ENCODE measurements at places on chromosomes 12 and 14.

- no peak for DNase-seq
These were observed 148.1 kb upstream of the NRXN3 start for GRCh38 chr14:78022059-78022458.

- DNase-seq = no peak
These were observed 5.0 kb upstream of the E2F7 start for GRCh38 chr12:77070382-77070781.

DNA sequence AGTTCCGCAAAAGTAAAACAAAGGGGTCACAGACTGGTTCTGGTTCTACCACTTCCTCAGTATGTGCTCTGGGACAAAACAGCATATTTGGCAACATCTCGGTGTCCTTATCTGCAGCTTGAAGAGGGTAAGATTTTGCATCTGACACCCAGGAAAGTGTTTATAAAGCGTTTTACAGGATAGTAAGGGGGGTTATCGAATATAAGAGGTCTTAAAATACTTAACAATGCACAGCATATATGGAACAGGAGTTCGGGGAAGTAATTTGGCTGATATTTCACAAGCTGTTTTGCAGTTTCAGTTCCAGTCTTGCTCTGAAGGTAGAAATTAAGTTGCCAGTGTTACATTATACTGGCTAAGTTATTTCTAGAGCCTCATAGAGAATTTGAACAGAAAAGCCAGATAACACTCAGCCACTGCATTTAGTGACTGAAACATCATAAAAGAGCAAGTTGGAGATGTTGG is 904 bp upstream of the MAP4K5 start:
- DNase-seq = no peak

DNA sequence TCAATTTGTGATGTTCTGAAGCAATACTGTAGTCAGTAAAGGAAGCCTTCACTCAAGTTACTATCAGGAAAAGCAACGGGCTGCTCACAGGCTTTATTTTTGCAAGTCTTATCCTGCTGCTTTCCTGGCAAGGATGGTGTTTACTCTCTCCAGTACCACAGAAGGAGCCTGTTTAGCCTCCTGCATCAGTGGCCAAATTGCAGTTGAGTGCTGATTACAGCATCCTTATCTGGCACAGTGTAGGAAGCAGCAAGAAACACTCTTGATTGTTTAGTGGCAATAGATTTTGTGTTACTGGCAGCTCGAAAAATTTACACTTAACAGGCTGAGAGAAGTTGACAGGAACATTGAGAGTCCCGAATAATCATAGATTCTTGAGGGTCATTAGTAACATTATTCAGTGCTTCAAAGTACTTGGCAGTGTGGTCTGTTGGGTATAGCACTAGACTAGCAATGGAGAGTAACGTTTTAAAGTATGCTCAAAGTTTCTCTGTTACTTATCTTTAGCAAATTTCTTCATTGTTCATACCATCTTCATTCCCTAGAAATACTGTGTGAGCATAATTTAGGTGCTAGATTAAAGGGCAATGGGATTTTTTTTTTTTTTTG is 11.7 kb downstream of the TULP3 start:
- DNase-seq = no peak

DNA sequence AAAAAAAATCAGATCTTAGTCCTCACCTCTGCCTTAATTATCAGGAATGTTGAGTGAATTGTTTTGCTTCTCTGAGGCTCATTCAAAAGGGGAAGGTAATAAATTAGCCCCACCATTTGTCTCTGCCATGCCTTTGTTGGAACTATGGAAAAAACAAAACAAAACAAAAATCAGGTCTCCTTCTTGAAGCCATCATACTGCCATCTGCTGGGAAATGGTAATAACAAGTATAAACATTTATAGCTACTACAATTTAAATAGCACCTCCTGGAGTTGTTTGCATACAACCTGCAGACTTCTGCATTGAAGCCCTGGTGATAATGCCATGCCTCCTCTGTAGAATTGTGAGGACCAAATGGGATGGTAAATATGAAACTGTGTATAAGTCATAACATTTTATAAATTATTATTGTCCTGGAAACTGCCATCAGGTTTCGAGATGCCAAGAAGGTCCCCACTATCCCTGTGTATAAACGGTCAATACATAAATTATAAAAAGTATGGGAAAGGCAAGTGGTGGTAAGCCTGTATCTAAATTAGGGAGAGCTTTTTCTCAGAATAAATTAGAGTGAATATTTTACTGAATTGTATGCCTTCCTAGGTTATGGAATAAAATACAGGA is 87.2 kb upstream of the FGD4 start:
- DNase-seq = no peak

DNA sequence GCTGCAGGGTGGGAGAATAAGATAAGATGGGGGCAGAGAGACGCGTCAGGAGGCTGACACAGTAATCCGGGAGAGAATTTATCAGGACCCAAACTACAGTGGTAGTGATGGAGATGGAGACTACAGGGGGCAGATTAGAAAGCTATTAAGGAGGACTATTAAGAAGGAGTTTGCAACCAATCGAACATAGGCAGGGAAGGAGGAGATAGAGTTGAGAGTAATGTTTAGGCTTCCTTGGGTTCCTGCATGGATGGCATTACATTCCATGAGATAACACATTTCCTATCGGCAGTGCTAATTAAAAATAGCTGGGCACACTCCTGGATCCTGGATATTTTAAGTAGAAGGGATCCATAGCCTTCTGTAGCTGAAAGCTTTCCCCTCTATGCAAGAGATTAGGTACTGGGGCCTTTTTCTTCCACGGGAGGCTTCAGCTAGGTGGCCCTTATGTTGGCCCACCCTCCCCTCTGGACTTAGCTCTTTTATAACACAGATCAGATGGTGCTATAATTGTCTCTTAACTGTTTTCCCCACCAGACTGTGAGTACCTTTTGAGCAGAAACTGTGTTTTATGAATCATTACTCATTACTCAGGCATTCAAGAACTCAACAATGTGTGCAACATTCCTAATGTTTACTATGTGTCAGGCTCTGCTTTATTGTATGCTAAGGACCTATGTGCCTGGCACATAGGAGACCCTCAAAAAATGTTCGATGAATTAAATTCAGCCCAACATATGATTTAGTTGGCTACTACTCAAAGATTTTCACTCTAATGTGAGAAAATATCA is 113.0 kb downstream of the RMST start:
- no peak for DNase-seq

DNA sequence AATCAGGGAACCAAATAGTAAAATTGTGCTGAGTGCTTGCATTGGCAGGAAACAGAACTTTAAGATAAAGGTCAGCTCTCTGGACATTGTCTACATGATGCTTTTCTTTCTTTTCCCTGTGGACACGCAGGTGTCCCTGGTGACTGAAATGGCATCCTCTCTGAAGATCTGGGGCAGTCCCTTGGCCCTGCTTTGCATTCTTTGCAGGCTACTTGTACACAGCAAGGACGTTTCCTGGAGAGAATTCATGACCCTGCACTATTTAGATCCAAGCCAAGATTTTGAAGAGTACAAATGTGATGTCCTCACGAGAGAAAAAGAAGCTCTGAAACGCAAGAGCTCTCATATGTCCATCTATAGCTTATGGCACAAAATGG is 11.3 kb upstream of the EDDM3A start:
- DNase-seq = no peak

DNA sequence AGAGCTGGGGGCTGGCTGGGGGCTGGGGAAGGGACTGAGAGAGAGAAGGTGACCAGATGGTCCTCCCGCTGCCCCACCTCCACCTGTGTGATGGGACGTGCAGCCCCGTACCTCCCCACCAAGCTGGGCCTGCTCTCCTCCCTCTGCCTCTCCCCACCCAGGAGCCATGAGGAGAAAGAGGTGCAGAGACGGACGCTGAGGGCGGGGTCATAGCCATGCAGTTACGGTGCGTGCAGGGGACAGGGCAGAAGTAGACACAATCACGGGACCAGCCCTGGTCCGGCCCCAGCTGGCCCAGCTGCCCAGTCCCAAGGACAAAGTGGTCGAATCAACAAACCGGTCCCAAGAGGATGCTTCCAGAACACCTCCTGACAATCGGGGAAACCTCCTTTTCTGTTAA is 33.2 kb downstream of the RFLNA start:
- no peak for DNase-seq

DNA sequence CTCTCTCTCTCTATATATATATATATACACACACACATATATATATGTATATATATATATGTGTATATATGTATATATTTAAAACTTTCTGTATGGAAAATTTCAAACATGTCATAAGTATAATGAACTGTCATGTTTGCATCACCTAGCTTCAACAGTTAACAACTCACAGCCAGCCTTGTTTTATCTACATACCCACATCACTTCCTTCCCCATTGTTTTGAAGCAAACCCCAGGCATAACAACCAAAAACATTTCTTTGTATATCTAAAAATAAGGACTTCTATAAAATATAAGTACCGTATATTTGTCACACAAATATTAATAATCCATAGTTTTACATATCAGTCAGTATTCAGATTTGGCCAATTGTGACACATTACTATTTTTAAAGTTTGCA is 57.4 kb downstream of the PAPOLA start:
- no peak for DNase-seq

DNA sequence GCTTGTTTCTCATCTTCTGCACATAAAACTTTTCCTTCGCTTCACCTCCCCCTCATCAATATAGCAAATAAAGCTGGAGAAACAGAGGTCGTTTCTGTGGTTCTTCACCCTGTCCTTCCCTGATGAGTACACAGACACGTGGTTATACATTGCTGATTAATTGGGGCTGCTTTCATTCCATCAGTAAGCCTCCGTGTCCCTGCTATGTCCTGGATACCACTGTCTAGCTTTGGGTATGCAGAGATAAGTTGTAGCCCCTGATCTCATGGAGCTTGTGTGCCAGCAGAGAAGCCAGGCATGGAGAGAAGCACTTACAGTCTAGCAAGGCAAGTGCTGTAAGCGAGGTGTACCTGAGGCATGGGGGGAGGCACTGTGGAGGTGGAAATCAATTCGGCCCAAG is 108.4 kb downstream of the EXOC5 start:
- DNase-seq = no peak

- DNase-seq = peak; percentile 6
These were observed 48.2 kb downstream of the MBIP start for GRCh38 chr14:36271939-36272907.

GRCh38 chr14:89466484-89466883 is 49.5 kb upstream of the FOXN3 start:
- DNase-seq = no peak

DNA sequence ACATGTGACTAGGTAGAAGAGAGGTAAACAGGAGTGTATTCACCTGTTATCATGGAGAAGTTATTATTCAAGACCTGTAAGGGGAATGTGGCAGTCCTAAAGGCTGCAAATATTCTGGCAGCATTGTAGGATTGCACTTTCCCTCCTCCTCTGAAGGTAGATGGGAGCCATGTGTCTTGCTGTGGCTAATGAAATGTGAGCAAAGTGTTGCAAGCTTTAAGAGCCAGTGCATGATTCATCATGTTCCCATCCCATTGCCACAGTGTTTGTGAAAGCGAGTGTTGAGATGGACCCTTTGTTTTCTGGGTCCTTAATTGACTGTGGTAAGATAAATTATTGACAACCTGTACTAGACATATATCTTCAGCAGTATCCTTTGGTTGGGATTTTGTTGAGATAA is 128.7 kb downstream of the RGS6 start:
- DNase-seq = no peak

GRCh38 chr14:100807979-100808734 is 17.8 kb upstream of the MEG3 start:
- DNase-seq = no peak

GRCh38 chr12:41612892-41613557 is 424.9 kb downstream of the PDZRN4 start:
- DNase-seq = no peak

GRCh38 chr14:89564286-89564957 is 147.4 kb upstream of the FOXN3 start:
- no peak for DNase-seq

DNA sequence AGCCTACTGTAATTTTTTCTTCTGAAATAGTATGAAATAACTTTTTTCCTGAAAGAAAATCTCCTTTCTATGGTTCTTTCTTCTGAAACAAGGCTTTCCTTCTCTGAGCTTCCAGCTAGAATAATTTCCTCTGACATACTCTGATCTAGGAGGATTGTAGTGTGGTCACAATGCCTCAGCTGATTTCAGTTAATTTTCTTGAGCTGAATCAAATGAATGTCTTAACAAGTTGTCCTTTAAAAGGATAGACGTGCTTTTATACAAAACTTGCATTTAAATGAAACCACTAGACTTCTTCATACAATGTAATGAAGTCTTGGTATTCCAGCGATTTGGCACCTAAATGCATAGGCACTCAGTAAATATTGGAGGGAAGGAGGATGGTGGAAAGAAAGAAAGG is 94.4 kb downstream of the BICD1 start:
- DNase-seq = no peak

- no peak for DNase-seq
These were observed 66.9 kb upstream of the CNOT2 start for GRCh38 chr12:70176290-70176689.

- DNase-seq = no peak
These were observed 30.0 kb downstream of the SH2B3 start for GRCh38 chr12:111435661-111436201.

GRCh38 chr14:52873694-52874093 is 77.2 kb downstream of the FERMT2 start:
- no peak for DNase-seq

DNA sequence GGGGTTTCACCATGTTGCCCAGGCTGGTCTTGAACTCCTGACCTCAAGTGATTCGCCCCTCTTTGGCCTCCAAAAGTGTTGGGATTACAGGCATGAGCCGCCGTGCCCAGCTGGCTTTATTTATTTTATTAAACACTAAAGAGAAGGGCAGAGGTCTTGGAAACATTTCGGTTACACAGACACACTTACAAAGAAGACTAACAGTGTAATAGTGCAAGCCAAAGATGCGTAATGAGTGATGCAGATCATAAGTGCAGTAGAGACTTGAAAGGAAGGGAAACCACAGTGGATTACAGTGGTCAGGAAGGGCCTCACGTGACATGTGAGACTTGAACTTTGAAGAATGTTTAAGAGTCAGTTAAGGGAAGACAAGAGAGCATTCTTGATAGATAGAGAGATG is 33.9 kb upstream of the CDK17 start:
- DNase-seq = no peak

- no peak for DNase-seq
These were observed 260.2 kb downstream of the BMP4 start for GRCh38 chr14:53696217-53696965.

- DNase-seq = no peak
These were observed 97.4 kb downstream of the RFLNA start for GRCh38 chr12:124392271-124392666.

GRCh38 chr12:49899286-49899843 is 4.3 kb downstream of the FAIM2 start:
- DNase-seq = no peak

- no peak for DNase-seq
These were observed 63.9 kb downstream of the LIN52 start for GRCh38 chr14:74148705-74149104.
